CD4-positive, alpha-beta T cell treated with Interleukin-2 at 100 ng/mL for 4 hours (primary cell): ENCODE measurements at places on chromosomes 4 and X.

DNA sequence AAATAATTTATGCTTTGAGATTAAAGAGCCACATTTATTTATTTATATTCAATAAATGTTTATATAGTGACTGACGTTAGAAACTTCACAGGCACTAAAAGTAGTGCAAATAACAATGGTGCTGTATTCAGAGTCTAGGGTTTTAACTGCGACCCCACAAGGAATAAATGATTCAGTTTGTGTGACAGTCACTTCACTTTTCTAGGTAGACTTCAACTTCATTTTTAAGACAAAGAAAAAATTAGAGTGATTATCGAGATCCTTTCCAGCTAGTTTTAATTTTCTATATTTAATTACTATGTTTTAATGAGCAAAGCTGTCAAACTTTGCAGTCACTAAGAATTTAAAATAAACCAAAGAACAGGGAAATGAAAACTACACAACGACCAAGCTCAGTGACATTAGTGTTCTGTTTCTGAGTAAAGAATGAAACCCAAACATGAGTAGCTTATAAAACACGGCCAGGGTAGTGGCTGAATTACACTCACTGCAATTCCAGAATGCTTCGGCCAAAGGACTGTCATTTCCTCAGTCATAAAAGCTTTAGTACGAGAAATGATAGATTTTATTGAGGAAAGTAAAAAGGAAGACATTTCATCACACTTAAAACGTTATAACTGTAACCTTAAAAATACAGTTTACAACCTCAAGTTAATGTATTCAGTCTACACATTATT is 38.6 kb downstream of the ADGRA3 start:
- no peak for DNase-seq

GRCh38 chrX:118497180-118497818 is 1.7 kb downstream of the DOCK11 start:
- DNase-seq, result peak; percentile 62

GRCh38 chr4:34105311-34105710 is 2139.0 kb downstream of the ARAP2 start:
- no peak for DNase-seq

GRCh38 chrX:45980726-45981125 is 564.5 kb downstream of the ZNF674 start:
- no peak for DNase-seq
